Activated CD8-positive, alpha-beta T cell treated with anti-CD3 and anti-CD28 coated beads, Interleukin-2, amount 10 ng/mL, durations not matched to agents 7 days and 5 days (primary cell): ENCODE measurements at places on chromosomes 1 and 21. TPM values are rescaled to one million over a fixed set of nuclear protein-coding genes. Genes with fewer than 3 reads are reported as not detected.

- no peak overlapping the region for H3K27ac ChIP-seq
- peaks cover 34% of the 10 kb centered on the region for H3K4me1 ChIP-seq
- peaks cover 17% of the 10 kb centered on the region for H3K27me3 ChIP-seq
- no peak for DNase-seq
- H3K36me3 ChIP-seq = peaks cover 4% of the 10 kb centered on the region
- no peak overlapping the region for H3K4me3 ChIP-seq
These were observed 215.1 kb downstream of the S1PR1 start for GRCh38 chr1:101451888-101452287.

GRCh38 chr1:198175423-198176170 lies 18.8 kb downstream of the NEK7 start:
- H3K36me3 ChIP-seq = peaks cover 4% of the 10 kb centered on the region
- H3K27me3 ChIP-seq = no peaks in the 10 kb centered on the region
- peak overlapping the region; percentile 64 for H3K27ac ChIP-seq
- H3K4me1 ChIP-seq = peaks cover 87% of the 10 kb centered on the region
- DNase-seq = no peak

DNA sequence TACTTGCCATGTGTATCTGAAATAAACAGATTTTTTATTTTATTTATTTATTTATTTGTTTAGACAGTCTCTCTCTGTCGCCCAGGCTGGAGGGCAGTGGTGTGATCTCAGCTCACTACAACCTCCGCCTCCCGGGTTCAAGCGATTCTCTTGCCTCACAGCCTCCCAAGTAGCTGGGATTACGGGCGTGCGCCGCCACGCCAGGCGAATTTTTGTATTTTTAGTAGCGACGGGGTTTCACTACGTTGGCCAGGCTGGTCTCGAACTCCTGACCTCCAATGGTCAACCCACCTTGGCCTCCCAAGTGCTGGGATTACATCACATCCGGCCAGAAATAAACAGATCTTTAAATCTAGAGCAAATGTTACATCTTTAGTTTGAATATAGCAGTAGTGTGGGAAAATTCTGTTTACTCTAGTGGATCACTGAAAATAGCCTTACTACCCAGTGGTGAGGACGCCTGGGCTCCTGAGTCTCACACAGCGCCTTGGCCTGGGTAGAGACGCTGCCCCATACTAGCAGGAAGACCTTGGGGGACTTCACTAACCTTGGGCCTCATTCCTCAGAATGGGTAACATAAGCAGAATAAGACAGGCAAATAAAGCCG lies 709 bp downstream of the GART start:
- H3K27me3 ChIP-seq = no peaks in the 10 kb centered on the region
- H3K36me3 ChIP-seq = peaks cover 53% of the 10 kb centered on the region
- peak overlapping the region; percentile 95 for H3K4me3 ChIP-seq
- DNase-seq = no peak
- peaks cover 30% of the 10 kb centered on the region for H3K4me1 ChIP-seq
- peak overlapping the region; percentile 99 for H3K27ac ChIP-seq

DNA sequence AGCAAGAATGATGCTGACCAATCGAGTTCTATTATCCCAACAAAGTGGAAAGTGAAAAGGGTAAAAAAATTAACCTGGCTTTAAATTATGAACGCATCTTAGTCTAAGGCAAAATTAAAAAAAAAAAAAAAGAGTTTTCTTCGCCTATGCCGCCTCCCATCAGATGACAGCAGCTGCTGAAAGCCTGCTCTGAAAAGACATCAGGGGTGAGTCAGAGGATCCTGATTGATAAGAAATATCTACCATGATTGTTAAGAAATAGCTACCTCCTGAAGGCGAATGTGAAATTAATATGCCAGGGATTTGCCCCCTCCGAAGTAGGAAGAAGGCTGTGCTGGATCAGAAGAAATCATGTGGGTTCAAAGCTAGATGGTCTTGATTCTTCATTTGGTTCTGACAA lies 216.8 kb upstream of the C1orf87 start:
- no peaks in the 10 kb centered on the region for H3K4me1 ChIP-seq
- no peaks in the 10 kb centered on the region for H3K27me3 ChIP-seq
- no peak overlapping the region for H3K27ac ChIP-seq
- H3K4me3 ChIP-seq = no peak overlapping the region
- DNase-seq = no peak

GRCh38 chr1:184970691-184971161 lies 3.6 kb downstream of the NIBAN1 start:
- peaks cover 6% of the 10 kb centered on the region for H3K36me3 ChIP-seq
- H3K27ac ChIP-seq = no peak overlapping the region
- no peak for DNase-seq
- H3K27me3 ChIP-seq = peaks cover 4% of the 10 kb centered on the region
- H3K4me3 ChIP-seq = no peak overlapping the region
- peaks cover 48% of the 10 kb centered on the region for H3K4me1 ChIP-seq

- no peak for DNase-seq
- H3K4me3 ChIP-seq = no peak overlapping the region
- H3K4me1 ChIP-seq = peaks cover 19% of the 10 kb centered on the region
- no peak overlapping the region for H3K27ac ChIP-seq
- H3K27me3 ChIP-seq = peaks cover 8% of the 10 kb centered on the region
- no peaks in the 10 kb centered on the region for H3K36me3 ChIP-seq
These were observed 184.2 kb downstream of the ETS2 start for GRCh38 chr21:38989745-38990423.

DNA sequence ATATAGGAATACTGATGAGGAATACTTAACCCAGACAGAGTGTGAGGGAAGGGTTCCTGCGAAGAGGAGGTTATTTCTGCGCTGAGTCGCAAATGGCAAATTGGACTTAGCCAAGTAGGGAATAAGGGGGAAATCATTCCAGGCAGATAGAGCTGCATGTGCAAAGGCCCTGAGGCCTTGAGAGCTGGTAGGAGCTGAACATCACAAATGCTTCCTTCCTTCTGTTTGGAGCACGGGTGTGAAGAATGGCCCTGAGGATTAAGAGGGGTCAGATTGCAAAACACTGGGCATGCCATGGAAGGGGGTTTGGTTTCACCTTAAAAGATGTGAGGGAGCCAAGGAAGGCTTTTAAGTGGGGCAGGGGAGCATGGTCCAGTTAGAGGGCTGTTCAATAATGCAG lies 12.4 kb downstream of the IER5 start:
- H3K4me3 ChIP-seq = no peak overlapping the region
- H3K27ac ChIP-seq = peak overlapping the region; percentile 85
- peaks cover 3% of the 10 kb centered on the region for H3K27me3 ChIP-seq
- DNase-seq = no peak
- peaks cover 86% of the 10 kb centered on the region for H3K4me1 ChIP-seq

DNA sequence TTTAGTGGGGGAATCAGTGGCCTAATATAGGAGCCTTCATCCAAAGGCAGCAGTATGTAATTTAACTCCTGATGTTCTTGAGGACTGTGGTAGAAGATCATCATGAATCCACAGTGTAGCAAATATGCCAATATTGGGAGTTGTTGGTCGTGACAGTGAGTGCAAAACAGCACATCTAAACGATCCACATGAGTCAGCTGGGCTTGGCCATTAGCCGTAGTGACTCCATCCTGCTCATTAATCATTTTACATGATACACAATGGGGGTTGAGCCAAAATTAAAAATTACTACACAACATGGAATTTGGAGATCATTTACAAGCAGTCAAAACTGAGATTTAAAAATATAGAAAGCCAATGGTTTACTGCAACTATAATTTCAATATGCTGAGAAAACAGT lies 653.9 kb upstream of the CAMK1G start:
- H3K36me3 ChIP-seq = no peaks in the 10 kb centered on the region
- H3K4me3 ChIP-seq = no peak overlapping the region
- H3K27ac ChIP-seq = no peak overlapping the region
- no peaks in the 10 kb centered on the region for H3K27me3 ChIP-seq

- H3K36me3 ChIP-seq = no peaks in the 10 kb centered on the region
- no peak for DNase-seq
- H3K27ac ChIP-seq = no peak overlapping the region
- H3K4me1 ChIP-seq = no peaks in the 10 kb centered on the region
- H3K27me3 ChIP-seq = no peaks in the 10 kb centered on the region
These were observed 49.0 kb downstream of the CACHD1 start for GRCh38 chr1:64518692-64519481.

GRCh38 chr1:51234721-51235425 lies 1.2 kb upstream of the RNF11 start:
- peaks cover 2% of the 10 kb centered on the region for H3K27me3 ChIP-seq
- DNase-seq = peak; percentile 28
- H3K4me3 ChIP-seq = peak overlapping the region; percentile 88
- H3K36me3 ChIP-seq = peaks cover 2% of the 10 kb centered on the region
- peaks cover 23% of the 10 kb centered on the region for H3K4me1 ChIP-seq

- peaks cover 4% of the 10 kb centered on the region for H3K4me1 ChIP-seq
- no peak overlapping the region for H3K4me3 ChIP-seq
- no peak overlapping the region for H3K27ac ChIP-seq
- peaks cover 2% of the 10 kb centered on the region for H3K36me3 ChIP-seq
- DNase-seq = no peak
These were observed 17.9 kb upstream of the KCNE2 start for GRCh38 chr21:34345892-34346291.

GRCh38 chr1:3557366-3557765 lies 53.9 kb downstream of the MEGF6 start:
- no peaks in the 10 kb centered on the region for H3K4me1 ChIP-seq
- H3K4me3 ChIP-seq = no peak overlapping the region
- H3K36me3 ChIP-seq = no peaks in the 10 kb centered on the region
- DNase-seq = no peak
- no peak overlapping the region for H3K27ac ChIP-seq

DNA sequence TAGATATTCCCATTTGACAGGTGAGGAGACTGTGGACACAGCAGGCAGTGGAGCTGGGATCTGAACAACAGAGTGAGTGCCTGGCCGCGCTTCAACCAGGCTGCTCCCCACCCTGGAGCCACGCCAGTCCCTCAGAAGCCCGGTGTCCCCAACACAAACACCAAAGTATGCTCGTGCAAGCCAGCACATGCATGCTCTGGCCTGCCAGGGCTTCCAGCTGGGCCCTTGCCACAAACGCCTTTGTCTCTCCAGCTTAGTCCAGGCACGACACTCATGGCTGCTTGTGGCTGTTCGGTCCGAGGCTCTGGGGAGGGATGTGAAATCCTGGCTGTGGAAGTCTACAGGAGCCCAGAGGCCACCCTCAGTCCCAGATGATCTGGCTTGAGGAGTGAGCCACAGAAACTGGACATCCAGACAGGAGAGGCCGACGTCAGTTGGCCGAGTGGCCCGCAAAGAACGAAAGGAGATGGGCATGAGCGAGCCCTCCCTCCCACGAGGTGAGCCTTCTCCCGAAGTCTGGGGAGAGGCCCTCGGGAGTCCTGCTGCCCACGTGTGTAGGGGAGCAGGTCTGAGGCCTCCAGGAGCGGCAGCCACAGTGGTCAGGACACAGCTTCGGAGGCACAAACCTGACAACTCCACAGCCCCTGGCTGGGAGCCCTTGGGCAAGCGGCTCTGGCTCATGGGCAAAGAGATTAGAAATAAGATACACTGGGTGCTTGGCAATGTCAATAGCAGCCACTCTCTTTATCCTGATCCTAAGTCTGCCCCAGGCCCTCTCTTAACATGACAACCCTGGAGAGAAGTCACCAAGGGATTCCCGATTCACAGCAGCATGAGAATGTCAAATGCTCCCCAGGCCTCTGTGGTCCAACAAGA lies 117.1 kb upstream of the IFFO2 start:
- no peak for DNase-seq
- peaks cover 6% of the 10 kb centered on the region for H3K27me3 ChIP-seq
- peaks cover 55% of the 10 kb centered on the region for H3K36me3 ChIP-seq
- peaks cover 34% of the 10 kb centered on the region for H3K4me1 ChIP-seq

- no peak overlapping the region for H3K27ac ChIP-seq
- H3K36me3 ChIP-seq = no peaks in the 10 kb centered on the region
- no peak overlapping the region for H3K4me3 ChIP-seq
These were observed 32.0 kb upstream of the TLR5 start for GRCh38 chr1:223175032-223175431.

- peaks cover 27% of the 10 kb centered on the region for H3K4me1 ChIP-seq
- H3K36me3 ChIP-seq = peaks cover 28% of the 10 kb centered on the region
- peak overlapping the region; percentile 100 for H3K27ac ChIP-seq
- peak overlapping the region; percentile 100 for H3K4me3 ChIP-seq
- no peaks in the 10 kb centered on the region for H3K27me3 ChIP-seq
- no peak for DNase-seq
These were observed 710 bp upstream of the PRPF3 start for GRCh38 chr1:150320667-150320978.

DNA sequence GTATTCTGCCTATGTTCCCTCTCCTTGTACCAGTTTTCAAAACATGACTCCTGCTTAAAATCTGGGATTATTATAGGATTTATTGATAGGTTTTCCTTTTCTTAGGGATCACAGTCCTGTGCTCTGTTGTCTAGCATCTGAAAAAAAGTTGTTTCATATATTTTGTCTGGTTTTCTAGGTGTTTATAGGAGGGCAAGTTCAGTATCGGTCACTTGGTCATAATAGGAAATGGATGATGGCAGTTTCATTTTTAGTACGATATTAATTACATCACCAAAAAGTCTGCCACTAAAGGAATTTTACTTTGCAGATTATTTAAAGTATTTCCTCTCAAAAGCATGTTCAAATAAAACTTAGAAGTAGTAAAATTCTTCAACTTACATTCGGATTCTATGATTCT lies 94.4 kb downstream of the RASAL2 start:
- no peak overlapping the region for H3K4me3 ChIP-seq

DNA sequence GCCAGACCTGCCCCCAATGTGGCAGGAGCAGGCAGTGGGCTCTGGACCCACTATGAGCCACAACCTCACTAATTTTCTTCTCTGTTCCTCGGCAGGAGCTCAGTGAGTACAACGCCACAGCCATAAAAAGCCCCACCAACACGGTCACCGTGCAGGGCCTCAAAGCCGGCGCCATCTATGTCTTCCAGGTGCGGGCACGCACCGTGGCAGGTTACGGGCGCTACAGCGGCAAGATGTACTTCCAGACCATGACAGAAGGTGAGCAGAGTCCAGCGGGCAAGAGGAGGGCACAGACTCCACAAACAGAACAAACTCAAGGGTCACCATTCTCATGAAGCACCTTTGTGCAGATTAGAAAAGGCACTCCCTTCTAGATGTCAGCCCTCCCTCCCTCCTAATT lies 79.9 kb downstream of the LACTBL1 start:
- H3K27me3 ChIP-seq = peaks cover 18% of the 10 kb centered on the region
- H3K36me3 ChIP-seq = no peaks in the 10 kb centered on the region
- no peaks in the 10 kb centered on the region for H3K4me1 ChIP-seq
- no peak overlapping the region for H3K27ac ChIP-seq
- no peak for DNase-seq

- DNase-seq = peak; percentile 17
- H3K27me3 ChIP-seq = peaks cover 2% of the 10 kb centered on the region
- H3K4me3 ChIP-seq = peak overlapping the region; percentile 86
These were observed 163.4 kb downstream of the RUNX1 start for GRCh38 chr21:34885626-34886239.

The C1QA gene
- total RNA-seq = not detected

The MAEL gene
- total RNA-seq = not detected

The DLGAP3 gene
- 0.39 TPM for total RNA-seq

The TAF12 gene
- 35.7 TPM for total RNA-seq

The KRTAP20-3 gene
- total RNA-seq = not detected

The SLC2A5 gene
- not detected for total RNA-seq

The GJC2 gene
- 4.4 TPM for total RNA-seq
